ENCODE measurements at places on chromosomes 7 and 10.

GRCh38 chr10:16947069-16947468 lies 129.8 kb upstream of the RSU1 start:
- DNase-seq: no peak

DNA sequence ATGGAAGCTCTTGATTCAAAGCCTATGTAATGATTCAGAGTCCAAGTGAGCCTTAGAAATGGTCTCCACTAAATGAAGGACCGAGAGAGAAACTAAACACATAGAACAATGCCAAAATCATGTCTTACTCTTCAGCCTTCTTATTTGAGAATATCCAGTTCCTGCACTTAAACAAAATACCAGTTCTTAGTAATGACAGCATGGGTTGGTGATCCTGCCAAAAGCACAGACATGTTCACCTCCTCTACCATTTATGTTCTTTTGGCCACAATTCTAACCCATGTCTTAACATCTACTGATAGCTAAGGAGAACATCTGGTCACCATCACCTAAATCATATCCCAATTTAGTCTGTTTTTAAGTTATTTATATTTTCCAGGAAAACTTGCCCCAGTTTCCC lies 239.6 kb upstream of the PTN start:
- no peak for DNase-seq

DNA sequence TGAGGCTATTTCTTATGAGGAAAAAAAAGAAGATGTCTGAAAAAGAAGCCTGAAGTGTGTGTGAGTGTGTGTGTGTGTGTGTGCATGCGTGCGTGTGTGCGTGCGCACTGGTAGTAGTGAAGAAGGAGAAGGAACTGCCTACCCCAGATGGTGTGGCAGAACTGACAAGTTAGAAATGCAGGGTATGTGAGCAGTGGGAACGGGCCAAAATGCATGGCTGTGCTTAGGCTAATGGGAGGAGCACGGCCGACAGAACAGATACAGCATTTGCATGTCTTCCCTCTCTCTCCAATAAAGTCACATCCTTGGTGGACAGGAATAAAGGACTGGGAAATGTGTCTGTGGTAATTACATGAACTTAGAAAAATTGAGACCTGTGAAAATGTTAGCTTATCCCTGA lies 94.3 kb downstream of the IDE start:
- no peak for DNase-seq

DNA sequence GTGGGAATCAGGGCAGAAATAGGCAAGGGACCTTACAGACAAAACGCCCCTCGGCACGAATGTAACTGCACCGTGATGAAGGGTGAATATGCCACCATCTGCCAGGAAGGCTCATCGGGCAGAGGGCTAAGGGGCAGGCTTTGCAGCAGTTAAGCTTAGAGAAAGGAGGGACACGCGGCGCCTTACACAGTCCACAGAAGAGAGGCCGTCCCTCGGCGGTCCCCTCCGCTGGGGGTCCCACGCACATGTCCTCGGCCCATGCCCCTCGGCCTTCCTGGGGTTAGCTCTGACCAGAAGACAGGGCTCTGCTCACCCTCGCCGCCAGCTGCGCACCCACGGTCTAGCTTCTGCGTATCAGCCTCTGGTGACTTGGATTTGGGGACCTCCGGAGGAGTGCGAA lies 141.1 kb downstream of the DYNC2I1 start:
- no peak for DNase-seq

DNA sequence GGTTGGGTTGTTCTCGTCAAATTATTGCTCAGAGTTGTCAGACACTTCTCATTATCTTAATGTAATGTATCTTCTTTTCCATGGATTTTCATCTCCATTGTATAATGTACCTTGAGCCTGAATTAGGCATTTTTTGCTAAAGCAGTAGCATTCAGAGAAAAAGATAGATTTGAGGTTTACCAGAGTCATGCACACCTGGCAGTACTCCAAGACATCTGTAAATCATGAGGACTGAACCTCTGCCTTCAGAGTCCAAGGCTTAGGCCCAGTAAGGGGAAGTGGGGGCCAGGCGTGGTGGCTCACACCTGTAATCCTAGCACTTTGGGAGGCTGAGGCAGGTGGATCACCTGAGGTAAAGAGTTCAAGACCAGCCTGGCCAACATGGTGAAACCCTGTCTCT lies 624.3 kb upstream of the MBL2 start:
- no peak for DNase-seq

- DNase-seq: no peak
Observed at GRCh38 chr10:34217524-34217923, 597.6 kb downstream of the PARD3 start.

GRCh38 chr7:121116396-121116795 lies 127.9 kb downstream of the CPED1 start:
- no peak for DNase-seq

DNA sequence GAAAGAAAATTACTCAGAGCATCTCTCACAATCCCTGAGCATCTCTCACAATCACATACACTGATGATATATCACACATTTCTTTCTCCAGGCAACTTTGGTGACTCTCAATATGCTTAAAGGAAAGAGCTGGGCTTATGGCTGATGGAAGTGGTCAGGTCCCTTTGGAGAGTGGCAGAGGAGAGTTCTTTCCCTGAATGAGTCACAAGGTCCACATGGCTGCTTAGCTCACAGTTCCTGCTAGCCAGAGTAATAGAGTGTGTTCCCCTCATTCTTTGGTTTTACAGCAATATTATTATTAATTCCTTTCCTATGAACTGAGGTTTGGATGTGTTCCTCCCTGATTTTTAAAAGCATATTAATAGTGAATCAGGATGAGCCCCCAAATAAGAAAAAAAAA lies 287.4 kb downstream of the C7orf25 start:
- DNase-seq: no peak

- no peak for DNase-seq
Observed at GRCh38 chr7:155296788-155297516, 726 bp upstream of the INSIG1 start.
